ENCODE measurements at places on chromosomes 16 and 17.

- DNase-seq, result no peak
Observed at GRCh38 chr16:82594114-82594513, 32.7 kb upstream of the CDH13 start.

DNA sequence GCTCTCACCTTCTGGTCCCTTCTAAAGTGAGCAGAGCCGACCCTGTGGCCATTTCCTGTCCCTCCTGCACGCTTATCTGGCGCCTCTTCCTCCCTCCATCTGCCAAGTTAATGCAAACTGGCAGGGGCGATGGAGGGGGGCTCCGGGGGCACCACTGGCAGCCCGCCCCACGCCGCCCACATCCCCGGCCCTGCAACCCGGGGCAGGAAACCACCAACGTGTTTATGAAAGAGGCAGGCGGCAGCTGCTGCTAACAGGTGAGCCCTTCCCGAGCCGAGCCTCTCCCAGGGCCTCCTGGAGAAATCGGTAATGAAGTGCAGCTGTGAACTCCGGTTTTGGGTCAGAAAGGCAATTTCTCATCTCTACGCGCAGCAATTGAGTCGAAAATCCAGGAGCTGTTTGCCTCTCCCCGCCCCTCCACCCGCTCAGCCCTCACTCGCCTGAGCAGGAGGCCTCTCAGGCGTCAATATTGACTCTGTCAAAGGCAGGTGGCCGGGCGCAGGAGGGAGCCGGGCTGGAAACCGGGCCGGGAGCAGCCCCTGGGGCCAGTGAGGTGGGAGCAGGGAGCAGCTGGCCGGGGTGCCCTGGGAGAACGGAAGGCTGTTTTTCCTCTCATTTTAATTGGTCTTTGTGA, 164.4 kb upstream of the GSE1 start:
- no peak for DNase-seq

DNA sequence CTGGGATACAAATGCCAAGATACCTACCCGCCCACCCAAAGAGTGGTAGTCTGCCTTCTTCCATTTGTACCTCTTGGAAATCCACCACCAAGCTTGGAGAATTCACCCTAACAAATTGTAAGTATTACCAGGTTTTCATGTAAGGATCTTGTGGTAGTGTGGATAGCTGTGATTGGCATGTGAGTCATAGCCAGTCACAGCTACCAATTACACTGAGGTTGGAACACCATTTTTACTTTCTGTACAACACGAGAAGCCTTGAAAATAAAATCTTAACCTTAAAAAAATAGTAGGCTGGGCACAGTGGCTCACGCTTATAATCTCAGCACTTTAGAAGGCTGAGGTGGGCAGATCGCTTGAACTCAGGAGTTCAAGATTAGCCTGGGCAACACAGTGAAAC, 18.5 kb upstream of the SLC35G3 start:
- no peak for DNase-seq

GRCh38 chr17:3928406-3928805, 12.1 kb upstream of the P2RX1 start:
- no peak for DNase-seq

- no peak for DNase-seq
Observed at GRCh38 chr16:86983621-86984020, 333.6 kb downstream of the C16orf95 start.

DNA sequence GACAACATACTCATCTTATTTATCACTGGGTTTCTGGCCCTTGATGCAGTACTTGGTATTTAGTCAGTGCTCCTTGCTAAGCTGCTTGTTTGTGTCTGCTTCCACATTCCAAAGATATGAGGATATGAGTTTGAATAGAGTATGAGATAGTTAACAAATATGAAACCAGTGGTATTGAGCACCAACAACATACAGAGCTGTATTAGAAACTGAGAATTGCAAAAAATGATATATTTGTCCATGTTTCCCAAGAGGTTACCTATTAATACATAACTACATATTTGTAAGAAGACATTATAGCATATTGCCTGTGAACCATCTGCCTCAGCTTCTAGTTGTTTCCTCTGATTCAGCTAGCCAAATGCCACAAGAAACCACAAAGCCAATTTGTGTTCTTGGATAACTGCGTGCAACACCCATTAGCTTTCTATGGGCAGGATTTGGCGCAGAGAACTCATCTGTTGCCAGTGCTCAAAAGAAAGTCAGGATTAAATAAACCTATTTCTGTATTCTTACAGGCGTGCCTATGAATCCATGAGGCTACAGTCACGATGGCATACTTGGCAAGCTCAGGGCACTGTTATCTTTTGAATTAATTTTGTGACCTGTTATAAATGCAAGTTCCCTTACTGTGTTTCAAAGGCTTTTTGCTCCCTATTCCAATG, 194.4 kb downstream of the MAP2K6 start:
- DNase-seq, result peak; percentile 52

- no peak for DNase-seq
Observed at GRCh38 chr17:70989280-70989679, 819.9 kb downstream of the KCNJ2 start.
